Anterior cingulate cortex (tissue), 58 donors: ENCODE measurements at places on chromosomes 6 and 20.

GRCh38 chr20:1631309-1632151, 11.7 kb upstream of the SIRPB1 start:
- DNase-seq = no peak

DNA sequence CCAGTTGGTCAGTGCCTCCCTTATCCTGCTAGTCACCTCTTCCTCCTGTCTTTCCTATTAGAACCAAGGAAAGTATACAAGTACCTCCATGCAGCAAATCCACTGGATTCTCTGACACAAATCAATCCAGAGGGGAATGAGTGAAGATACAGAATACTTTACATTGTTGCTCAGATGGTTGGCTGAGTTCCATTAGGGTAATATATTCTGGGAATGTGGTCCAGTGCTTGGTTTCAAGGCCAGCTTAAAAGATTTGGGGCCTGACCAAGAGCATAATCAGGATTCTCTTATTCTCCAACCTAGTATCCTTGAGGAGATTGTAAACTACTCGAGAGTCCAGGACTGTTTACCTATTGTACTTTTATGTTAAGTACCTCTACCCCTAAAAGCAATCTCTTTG, 23.0 kb downstream of the CARMIL1 start:
- no peak for DNase-seq

DNA sequence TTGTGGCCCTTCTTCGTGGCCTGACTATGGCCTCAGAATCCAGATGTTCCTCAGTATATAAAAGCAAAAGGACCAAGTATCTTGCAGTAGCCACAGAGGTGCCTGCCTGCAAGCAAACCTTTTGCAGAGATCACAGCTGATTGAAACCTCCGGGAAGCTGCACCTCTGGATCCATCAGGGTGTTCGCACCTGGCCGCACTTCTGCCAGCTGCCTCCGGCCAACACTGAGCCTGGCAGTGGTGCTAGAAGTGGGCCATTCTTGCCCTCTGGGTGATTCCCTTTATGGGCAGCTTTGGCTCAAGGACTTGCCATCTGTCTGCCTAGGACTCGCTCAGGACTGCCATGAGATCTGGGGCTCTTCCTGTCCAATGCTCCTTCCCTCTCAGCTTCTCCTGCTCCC, 214.6 kb upstream of the ECI2 start:
- no peak for DNase-seq

DNA sequence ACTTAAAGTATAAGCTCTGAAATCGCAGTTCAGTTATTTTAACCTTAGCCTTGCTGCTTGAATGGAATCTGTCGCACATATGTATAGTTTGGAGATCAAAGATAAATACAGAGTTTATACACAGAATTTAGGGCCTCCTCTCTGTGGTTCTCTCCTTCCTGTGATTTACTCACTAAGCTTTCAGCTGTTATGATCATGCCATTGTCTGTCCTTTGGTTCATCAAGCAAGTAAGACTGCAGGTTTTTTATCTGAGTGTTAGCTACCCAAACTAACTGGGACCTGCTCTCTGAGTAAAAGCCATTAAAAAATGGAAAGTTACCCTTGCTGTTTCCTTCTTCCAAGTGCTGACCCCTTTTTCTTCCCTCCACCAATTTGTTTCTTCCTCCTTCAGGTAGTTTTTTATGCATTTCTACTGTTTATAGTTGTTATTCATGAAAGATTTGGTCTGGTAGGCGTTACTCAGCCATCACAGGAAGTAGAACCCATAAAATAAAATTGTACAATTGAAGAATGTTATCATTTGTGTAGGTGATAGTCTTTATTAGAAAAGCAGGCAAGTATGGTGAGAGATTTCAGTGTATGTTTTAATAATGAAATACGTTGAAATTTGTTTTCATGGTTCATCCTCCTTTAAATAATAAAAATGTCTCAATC, 33.7 kb upstream of the SUMO4 start:
- DNase-seq = no peak

DNA sequence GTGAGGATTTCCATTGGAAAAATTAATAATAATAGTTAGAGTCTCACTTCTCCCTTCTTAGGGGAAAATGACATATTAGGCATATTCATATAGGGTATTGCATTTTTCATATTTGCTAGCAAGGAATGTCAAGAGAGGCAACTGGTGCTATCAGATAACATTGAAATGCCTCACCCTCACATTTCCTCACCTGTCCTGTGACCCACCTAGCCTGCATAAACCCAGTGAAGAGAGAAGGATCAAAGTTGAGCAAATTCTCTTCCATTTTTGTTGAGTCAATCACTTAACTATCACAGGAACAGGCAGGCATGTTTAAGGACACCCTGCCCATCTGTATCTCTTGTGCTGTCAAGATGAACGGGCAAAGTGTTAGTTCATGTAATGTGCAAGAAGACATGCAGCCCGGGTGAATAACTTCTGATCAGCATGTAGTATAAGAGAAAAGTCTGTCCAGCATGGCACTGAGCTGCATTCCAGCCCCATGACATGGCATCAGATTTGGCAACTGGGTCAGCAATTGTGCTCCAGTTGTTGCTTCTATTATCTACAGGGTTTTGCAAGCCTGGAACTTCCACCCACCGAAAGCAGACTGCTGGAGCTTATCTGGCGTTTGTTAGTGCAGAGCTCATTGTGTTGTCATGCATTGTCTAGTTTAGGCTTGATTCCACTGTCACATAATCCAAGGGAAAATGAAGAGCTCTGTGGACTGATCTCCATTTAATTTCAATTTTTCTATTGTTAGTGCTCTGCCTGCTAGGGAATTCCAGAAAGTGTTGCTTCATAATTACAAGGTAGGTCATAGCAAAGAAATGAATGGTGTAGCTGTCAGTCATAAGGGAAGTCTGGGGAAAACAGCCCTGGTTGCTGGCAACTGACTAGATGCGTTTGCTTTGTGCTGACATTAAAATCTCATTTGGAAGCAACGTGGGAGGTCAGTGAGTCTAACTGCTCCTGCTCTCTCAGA, 138.4 kb upstream of the TNFAIP3 start:
- no peak for DNase-seq

DNA sequence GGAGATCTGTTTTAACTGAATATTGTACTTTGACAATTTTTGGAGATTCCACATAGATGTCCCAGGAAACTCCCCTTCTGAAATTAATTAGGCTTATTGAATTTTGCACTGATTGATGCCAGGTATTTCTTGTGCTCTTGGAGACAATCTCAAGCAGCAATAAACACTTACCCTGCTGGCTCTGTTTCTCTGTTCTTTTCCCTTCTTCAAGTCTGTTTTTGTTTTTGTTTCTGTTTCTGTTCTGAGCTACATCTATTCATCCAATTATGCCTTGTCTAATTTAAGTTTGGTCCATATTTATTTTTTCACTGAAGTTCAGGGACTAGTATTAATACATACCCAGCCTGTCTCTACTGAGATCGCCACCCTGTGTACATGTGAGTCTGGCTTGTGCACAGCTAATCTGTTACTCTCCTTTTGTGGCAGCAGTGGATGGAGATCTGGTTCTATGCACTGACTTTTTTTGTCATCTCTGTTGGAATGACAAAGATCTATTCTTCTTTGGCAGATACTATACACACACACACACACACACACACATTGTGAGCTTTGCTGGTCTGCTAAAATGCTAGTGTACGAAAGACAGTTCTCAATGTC, 51.9 kb downstream of the IL22RA2 start:
- no peak for DNase-seq

DNA sequence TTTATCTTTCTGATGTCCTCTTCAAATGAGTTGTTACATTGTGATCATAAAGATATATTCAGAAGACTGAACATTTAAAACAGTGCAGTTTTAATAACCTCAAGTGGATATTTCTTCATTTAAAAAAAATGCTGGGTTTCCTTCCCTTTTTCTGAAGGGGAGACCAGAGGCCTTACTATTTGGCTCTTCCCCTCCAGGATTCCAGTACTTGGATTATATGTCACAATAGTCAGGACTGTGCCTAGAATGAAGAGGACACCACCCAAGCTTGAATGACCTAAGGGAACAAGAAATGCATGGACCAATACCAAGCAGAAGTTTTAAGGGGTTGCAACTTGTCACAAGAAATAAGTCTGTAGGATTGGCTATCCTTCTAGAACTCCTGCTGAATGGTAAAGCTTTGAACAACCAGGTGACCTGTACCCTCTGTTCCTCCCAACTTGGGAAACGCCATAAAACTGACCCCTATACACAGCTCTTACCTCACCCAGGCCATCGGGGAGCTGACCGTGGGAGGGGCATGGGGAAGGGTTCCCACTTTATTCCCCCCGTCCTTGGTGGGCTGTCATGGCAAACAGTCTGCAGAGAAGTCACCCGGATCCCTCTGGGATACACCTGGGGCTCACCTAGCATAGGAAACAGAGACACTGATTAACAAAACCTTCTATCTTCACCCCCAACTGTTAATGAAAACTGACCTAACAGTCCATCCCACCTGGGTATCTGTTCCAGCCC, 2.0 kb downstream of the FRS3 start:
- no peak for DNase-seq

DNA sequence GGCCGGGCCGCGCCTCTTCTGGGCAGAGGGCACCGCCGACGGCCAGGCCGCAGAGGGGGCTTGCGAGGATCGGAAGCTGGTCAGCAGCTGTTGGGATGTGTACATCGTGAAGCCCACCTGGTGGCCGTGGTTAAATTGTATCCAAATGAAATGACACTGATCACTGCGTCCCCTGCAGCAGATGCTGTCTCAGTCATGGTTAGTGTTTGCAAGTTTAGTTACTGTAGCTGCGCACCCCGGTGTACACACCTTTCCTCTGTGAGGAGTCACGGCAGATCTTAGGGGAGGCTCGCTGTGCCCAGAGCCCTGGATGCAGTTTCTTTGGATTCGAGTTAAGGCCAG, 653 bp downstream of the NAA20 start:
- DNase-seq = no peak

DNA sequence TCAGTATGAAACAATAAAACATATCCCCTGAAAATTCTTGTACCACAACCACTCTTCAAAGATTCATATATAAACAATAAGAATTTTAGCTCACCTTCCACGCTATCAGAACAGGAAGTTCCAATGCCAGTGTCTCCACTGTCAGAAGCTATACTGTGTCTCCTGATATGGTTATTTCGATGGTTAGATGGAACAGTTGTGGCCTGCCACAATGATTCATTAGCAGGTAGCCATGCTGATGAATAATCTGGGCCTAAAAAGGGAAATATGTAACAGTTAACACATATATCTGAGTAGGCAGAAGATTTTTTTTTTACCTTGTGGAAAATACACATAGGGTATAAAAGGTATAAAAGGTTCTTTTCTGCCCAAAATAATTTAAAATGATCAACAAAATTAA, 19.0 kb downstream of the CEP85L start:
- no peak for DNase-seq

- DNase-seq = no peak
Measured at GRCh38 chr6:6984585-6985366, 123.0 kb upstream of the RREB1 start.

DNA sequence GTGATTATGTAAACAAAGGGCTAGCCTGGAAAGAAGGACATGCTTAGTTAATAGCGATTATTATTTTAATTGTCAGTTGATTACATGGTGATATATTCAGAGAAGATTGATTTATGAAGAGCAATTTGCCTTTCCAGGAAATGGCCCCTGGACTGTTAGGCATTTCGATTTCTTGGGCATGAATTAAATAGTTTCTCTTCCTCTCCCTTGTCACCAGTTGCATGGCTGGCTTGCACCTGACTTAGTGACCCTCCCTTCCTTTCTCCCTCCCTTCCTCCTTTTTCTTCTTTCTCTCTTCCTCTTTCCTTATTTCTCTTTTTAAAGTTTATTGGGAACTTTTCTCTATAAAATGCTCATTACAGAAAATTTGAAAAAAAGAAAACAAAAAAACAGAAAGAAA, 235.4 kb downstream of the CDC5L start:
- no peak for DNase-seq

DNA sequence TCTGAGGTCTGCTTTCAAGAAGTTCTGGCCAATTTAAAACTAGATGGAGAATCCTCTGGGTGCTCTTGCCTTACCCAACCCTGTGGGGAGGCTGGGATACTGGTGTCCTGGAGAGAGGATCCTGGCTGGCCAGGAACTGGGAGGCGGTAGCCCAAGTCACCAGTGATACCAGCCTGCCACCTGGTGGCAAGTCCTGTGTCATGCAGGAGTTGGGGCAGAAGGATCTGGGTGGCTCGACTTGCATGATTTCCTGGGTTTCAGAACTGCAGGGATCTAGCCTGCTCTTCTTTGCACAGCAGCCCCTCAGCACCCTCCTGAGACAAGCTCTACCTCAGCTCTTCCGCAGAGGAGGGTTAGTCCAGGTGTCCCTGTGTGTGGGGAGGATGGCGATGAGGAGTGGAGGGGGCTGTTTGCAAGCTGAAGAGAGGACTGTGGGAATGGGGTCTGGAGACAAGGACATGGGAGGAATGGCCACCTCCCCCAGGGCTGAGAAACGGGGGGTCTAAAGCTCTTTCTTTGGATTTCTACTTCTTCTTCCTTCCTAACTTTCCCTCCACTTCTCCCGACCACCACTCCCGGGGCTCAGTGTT, 4.2 kb downstream of the KCNK17 start:
- peak; percentile 42 for DNase-seq
